ENCODE measurements at places on chromosomes 3 and 15.
A peak's percentile ranks its signal among the peaks of the same experiment; 100 is the strongest.

DNA sequence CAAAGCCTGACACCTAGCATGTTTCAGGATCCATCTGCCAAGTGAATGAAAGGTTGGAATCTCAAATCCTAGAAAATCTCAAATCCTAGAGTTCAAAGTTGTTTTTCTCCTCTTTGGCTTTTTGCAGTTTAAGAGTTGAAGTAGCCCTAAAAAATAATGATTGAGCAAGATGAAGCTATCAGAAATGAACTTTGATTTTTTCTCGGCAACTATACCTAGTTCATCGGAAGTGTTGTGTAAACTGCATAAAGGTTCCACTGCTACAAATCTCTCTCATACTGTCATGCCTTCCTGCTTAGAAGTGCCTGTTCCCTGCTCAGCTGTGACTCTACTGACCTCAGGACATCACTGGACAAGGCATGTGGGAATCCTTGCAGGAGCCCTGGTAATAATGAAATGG is 35.8 kb upstream of the FOXB1 start:
- DNase-seq = no peak

DNA sequence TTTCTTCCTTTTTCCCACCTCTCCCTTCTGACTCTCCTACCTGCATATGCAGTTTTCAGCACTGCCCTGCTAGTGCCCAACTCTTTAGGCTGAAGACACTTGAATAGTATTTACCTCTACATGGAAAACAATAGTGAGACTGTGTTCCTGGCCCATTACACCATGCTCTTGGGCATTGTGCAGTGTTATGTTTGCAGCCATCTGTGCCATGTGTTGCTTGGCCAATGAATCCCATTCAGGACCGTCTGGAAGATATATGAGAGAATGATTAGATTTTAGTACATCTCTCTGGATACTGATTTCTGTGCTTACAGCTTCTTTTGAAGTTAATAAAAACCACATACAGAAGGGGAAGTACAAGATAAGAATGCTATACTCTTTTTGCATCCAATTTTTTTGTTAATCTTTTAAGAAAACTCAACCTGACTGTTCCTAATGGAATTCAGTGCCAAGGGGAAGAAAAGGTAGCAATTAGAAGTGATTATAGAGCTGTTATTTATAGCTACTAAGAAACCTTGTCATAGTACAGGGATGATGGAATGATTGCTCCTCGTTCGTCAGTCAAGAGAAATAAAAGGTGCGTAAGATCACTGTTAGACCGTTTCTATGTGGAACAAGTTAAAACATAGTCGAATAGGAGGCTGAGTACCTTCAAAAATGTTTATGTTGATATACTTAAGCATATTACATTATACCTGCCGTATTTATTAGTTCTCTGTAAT is 58.9 kb downstream of the TMEM41A start:
- DNase-seq = peak; percentile 22

- no peak for DNase-seq
Observed at GRCh38 chr3:33278163-33278562, 921 bp downstream of the FBXL2 start.

DNA sequence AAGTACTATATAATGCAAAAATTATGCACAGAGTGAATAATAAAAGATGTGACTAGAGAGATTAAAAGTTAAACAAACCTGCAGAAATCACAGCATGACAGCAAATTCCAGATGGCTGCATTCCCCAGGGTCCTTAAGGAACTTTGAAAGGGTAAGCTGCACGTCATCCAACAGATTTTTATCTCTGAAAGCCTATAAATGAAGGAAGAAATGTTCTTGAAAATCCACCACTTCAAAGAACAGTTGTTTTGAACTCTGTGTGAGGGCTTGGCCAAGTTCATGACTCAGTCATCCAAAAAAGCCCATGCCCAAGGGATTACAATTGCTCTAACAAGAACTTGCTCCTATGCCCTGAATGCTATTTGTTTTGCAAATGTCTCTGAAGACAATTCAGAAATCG is 603.6 kb downstream of the PLOD2 start:
- DNase-seq = peak; percentile 80

- no peak for DNase-seq
Observed at GRCh38 chr3:18989237-18989795, 159.0 kb upstream of the KCNH8 start.

GRCh38 chr3:20575146-20575545 is 389.1 kb upstream of the SGO1 start:
- no peak for DNase-seq

DNA sequence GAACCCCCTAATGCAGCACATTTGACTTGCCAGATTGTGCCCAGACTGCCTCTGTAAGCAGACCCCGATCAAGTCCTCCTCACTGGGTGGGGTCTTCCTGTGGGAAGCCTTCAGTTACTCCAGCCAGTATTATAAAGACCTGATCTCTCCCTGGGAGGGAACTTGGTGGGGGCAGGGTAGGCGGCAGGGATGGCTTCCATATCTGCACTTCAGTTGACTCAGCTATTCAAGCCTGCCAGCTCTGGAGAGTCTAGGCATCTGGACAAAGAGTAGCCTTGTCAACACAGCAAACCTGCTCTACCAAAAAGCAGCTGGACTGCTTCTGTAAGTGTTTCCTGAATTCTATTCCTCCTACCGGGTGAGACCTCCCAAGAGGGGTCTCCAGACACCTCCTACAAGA is 21.0 kb upstream of the SLC25A38 start:
- DNase-seq = no peak

GRCh38 chr3:141928631-141929270 is 52.3 kb downstream of the ATP1B3 start:
- no peak for DNase-seq

- no peak for DNase-seq
Observed at GRCh38 chr3:64262574-64263114, 37.4 kb upstream of the PRICKLE2 start.

- DNase-seq = no peak
Observed at GRCh38 chr15:67406257-67406861, 114.6 kb upstream of the C15orf61 start.

DNA sequence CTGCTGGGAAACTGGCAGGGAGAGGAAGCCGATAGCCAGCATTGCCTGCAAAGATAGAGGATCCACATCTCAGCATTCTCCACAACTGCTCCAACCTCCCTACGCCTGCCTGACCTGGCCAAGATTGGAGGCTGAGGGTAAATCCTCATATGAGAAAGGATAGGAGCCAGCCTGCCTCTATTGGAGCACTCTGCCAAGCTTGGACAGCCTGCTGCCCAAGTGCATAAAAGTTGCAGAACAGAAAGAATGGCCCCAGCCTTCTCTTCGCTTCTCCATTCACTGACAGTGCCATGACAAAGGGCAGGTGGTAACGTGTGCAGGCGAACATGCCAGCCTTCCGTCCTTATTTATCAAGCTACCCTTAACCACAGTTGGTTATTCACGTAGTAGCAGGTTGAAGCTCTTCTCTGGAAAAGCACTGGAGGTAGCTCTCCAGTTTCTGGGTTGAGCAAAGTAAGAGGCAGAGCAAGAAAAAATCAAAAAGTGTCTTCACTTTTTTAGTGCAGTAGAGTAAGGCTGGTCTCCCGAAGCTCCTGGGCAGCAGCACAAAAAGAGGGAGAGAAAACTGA is 4.3 kb downstream of the BMF start:
- no peak for DNase-seq

- DNase-seq = no peak
Observed at GRCh38 chr3:146692254-146692653, 87.1 kb upstream of the PLSCR5 start.

- DNase-seq = no peak
Observed at GRCh38 chr3:70426071-70426470, 113.6 kb upstream of the MDFIC2 start.

DNA sequence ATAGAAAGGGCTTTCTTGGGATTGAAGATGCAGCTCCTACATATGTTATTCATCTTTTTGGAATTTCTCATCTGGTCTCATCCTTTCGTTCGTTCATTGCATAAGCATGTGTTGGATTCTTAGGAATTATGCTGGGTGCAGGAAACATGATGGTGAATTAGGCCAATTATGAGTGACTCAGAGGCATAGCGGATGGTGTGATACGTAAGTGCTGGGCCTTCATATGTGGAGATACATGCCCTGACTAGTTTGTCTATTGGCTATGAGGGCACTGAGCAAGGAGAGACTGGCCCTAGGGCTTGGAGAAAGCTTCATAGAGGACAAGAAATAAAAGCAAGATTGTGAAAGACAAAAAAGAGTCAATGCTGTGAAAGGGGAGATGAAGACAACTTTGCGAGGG is 235.1 kb downstream of the MYRIP start:
- DNase-seq = no peak

DNA sequence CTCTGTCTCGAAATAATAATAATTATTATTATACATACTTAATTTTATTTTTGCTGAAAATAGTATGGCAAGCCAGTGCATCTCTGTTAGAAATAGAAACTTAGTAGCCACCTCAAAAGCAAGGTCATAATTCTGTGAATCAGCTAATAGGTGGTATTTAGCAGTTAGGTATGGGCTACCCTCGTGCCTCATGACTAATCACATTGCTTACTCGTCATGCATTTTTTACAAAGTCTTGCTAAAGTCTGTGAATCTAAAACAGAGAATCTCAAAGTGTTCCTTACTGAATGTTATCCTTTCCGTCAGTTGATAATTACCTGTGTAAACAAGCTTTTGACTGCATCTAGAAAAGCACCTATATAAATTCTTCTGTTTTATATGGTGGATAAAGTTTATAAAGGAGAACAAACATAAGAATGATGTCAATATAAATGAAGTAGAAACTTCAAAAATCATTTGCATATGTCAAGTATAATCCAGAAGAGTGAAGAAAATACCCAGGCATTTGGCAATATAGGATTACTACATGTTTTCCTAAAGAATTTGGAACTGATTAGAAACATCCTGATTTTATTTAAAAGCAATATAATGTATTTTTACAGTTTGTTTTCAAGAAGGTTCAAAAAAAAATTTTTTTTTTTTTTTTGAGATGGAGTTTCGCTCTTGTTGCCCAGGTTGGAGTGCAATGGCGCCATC is 6.2 kb downstream of the PPARG start:
- no peak for DNase-seq

- no peak for DNase-seq
Observed at GRCh38 chr3:37825744-37826400, 35.8 kb upstream of the CTDSPL start.

GRCh38 chr3:107025961-107026360 is 351.3 kb upstream of the CCDC54 start:
- DNase-seq = no peak

DNA sequence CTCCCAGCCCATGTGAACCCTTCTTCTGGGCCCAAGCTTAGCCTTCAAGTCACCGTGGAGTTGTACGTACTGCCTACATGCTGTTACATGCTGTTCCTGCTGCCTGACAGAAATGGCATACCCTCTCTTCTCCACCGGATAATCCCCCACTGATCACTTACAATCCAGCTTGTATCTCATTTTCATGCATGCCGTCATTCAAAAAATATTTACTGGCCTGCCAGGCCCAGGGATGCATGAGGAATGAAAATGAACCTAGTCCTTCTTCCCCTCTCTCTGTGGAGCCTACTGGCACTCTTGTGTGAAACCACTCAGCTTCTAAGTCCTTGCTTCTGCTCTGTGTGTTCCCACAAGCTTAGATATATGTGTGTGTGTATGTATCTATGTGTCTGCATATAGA is 60.6 kb downstream of the WNT5A start:
- DNase-seq = no peak

DNA sequence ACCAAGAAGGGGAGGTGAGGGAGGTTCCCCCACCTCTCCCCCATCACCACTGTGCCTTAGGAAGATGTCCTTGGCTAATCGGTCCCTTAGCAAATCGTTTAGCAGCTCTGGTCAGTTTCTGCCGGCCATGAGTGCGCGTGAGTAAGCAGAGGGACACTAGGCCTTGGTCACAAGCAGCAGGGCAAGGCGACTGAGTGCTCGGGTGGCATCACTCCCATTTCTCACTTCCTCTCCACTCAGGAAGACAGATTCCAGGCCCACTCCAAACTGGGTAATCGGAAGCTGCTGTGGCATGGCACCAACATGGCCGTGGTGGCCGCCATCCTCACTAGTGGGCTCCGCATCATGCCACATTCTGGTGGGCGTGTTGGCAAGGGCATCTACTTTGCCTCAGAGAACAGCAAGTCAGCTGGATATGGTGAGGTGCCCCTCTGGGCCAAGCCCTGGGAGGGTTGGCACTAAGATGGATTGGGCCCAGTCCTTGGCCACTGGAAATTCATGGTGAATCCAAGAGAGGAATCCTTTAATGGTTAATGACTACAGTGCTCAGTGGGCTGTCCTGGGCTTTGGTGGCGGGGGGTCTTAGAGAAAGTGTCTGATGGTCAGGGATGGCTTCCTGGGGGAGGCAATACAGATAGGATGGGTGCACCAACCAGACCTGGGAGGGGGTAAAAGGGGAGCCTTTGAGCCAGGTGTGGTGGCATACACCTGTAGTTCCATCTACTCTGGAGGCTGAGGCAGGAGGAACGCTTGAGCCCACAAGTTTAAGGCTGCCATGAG is 4.0 kb downstream of the PARP3 start:
- DNase-seq = no peak

DNA sequence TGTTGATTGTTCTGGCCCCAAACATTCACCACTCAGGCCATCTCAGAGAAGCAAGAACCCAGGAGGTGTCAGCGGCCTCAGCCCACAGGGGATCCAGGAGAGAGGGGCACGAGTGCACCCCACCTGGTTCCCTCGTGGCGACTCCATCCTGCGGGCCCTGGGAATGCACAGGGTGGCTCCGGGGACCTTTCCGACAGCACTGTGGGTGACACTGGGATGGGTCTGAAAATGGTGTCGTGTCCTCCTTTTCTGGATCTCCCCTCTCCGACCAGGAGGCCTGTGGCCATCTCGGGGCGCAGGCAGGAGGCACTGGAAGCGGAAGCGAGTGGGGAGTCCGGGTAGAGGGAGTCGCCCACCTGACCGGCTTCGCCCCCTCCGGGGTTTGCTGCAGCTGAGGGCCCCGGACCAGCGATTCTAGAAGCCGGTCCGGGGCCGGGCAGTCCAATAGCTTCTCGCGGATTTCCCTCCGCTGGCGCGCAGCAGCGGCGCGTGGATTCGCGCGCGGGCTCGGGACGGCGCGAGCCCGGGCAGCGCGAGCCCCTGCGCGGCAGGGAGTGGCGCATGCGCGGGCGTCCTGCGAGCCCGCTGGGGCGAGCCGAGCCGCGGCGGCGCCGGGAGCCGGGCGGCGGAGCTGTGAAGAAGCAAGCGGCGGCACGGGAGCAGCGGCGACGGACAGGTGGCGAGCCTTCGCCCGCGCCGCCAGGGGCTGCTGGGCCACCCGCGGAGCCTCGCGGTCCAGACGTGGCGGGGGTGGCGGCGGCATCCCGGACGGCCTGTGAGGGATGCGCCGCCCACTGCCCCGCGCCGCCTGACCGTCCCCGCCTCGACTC is at the start of gene DOCK3:
DOCK3 (plus strand) TSS at position 579 of the 830 bp plus-strand sequence. CDS start 337 bp downstream, outside the sequence.
- DNase-seq = no peak

GRCh38 chr3:112966633-112967032 is 8.3 kb downstream of the CD200R1 start:
- no peak for DNase-seq

DNA sequence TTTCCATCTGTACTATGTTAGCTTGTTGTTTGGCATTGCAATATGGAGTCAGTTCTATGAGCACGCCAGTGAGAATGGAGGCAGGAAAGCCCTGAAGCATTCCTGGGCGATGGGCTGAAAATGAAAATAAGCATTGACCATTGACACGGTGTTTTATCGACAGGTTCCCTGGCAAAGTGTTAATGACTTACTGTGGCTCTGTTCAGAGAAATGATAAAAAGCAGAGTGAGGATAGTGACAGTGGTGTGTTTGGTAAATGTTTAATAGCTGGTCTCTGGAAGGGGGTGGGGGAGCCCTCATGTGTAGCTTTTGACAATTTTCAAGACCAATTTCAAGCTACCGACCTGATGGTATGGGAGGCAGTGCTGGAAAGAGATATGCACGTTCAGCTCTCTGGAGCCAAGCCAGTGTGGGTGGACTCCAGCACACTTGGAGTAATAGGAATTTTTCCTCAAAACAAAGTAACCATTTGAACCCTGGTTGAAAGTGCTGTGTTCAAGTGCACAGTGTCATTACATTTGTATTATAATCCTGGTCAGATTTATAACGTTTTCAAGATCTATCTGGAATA is 341.7 kb upstream of the ROBO2 start:
- DNase-seq = no peak

Measured in DMS 273 treated with DMSO at 0.1 percent for 48 hours (cell line).